ENCODE measurements at places on chromosomes 2 and 18. TPM values are rescaled to one million over a fixed set of nuclear protein-coding genes. Genes with fewer than 3 reads are reported as not detected.

ZNF385B gene
- total RNA-seq, result 0.49 TPM

GAL3ST2 gene
- not detected for total RNA-seq

ASB3 gene
- total RNA-seq, result 25.2 TPM

SLC5A7 gene
- not detected for total RNA-seq

ZNF396 gene
- 0.92 TPM for total RNA-seq

VWC2L gene
- not detected for total RNA-seq

ARHGAP25 gene
- 4.6 TPM for total RNA-seq

SLC1A4 gene
- total RNA-seq, result 41.4 TPM

MEP1B gene
- total RNA-seq, result 0.15 TPM

CIB4 gene
- total RNA-seq, result not detected
